ENCODE measurements at places on chromosomes 7 and 10. TPM values are rescaled to one million over a fixed set of nuclear protein-coding genes. Genes with fewer than 3 reads are reported as not detected.

UBE2D4 gene
- polyA plus RNA-seq, result 33.1 TPM

- DNase-seq, result no peak
Observed at GRCh38 chr10:47320812-47321211, 1.4 kb upstream of the GDF2 start.

DNA sequence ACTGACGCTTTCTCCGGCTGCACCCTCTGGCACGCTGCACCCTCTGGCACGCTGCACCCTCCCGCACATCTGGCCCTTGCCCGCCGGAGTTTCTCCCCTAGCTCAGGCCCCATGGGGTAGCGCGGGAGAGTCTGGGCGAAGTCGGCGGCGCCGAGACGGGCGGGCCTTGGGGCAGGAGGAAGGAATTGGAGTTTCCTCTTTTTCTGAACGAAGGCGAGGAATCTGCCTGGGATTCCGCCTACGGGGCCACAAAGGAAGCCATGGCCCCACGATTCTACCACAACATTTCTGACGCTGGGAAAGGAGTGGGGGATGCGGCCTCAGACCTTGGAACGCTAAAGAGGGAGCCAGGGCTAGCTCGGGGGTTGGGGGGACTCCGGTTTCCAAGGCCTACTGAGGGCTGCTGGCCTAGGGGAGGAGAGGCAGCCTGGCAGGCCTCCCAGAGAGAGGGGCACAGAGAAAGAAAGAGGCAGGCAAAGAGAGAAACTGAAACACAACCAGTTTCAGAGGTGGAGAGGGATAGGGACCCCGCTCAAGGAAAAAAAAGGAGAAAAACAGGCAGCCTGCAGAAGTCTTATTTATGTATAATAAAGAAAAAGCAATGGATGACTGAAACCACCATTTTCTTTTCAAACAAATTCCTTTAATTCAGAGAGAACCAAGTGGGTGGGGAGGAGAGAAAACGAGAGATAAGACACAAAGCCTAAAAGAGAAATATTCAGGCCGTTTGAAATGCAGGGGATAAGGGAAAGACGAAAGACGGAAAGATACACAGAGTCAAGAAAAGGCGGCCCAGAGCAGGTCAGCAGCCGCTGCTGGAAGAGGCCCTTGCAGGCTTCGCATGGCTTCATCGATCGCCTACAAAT is 4.3 kb downstream of the TLX1 start:
- no peak for DNase-seq

DNA sequence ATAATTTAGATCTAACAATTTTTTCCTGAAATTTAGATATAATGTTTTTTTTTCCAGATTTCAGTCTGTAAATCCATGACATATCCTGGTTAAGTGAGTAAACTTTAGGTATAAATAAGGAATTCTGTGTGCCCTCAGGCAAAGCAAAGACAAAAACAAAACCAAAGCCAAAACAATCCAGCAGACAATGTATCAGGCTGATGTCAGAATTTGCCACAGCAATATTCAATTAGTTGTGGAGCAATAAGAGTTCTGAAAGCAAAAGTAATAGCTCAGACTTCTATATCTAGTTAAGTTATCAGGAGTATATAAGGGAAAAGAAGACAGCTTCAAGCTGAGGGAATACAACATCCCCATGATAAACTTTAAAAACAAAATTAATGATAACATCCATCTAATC is 82.0 kb downstream of the MKX start:
- no peak for DNase-seq

DNA sequence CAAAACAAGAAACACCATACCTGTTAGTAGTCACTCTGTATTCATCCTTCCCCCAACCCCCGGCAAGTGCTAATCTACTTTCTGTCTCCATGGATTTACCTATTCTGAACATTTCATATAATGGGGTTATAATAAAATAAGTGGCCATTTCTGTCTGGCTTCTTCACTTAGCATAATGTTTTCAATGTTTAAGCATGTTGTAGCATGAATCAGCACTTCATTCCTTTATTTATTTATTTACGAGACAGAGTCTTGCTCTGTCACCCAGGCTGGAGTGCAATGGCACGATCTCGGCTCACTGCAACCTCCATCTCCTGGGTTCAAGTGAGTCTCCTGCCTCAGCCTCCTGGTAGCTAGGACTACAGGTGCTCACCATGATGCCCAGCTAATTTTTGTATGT is 69.2 kb downstream of the HIP1 start:
- no peak for DNase-seq

GRCh38 chr10:99435986-99436638 is 5.7 kb upstream of the GOT1 start:
- no peak for DNase-seq

ARHGEF5 gene
- polyA plus RNA-seq, result 1.7 TPM

DNA sequence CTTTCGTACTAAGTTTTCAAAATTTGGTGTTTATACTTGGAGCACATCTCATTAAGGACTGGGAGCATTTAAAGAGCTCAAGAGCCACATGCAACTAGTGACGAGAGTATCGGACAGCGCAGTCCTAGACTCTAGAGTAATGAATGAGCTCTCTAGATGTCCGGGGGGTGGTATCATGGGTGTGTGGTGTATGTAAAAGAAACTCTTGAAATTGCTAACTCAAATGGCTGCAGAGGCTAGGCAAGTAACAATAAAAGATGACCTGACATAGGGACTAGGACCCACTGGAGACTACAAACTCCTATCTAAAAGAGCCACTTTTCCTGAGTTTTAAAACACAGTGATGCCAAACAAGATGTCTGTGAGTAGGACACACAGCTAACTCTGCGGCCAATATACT is 14.0 kb downstream of the MYOZ1 start:
- no peak for DNase-seq

ACADSB gene
- 79.4 TPM for polyA plus RNA-seq

DNA sequence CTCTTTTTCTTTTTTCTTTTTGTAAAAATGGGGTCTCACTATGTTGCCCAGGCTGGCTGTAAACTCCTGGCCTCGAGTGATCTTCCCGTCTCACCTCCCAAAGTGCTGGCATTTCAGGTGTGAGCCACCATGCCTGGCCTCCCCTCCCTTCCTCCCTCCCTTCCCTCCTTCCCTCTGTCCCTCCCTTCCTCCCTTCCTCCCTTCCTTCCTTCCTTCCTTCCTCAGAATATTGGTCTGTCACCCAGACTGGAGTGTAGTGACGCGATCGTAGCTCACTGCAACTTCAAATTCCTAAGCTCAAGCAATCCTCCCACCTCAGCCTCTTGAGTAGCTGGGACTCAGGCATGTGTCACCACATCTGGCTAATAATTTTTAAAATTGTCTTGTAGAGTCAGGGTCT is 8.4 kb downstream of the AGAP3 start:
- no peak for DNase-seq

CNTNAP2 gene
- 0.40 TPM for polyA plus RNA-seq

DNA sequence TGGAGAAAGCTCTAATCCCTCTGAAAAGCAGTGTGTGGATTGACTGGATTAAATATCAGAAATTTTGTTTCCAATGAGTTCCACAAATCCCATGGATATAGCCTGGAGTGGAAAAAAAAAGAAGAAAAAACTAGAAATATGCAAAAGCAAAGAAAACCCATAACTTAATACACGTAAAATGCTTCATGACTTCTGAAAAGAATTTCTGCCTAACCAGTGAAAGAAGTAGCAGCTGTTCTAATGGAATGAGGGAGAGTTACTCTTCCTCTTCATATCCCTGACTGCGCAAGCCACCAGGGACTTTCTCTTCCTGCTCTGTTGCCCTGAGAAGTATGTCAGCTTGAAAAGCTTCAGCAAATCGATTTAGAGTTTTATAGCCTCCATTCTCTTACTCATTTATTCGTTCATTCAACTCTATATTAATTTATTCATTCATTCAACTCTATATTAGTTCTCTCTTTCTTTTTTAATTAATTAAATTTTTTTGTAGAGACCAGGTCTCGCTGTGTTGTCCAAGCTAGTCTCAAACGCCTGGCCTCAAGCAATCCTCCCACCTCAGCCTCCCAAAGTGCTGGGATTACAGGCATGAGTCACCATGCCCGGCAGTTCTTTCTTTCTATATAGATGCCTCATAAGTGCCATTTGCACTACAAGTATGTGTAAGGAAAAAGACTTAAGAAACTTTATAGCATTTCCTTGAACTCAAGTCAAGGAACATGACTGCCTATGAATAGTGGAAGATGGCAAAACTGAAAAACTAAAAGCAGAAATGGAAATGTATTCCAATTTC is 447.3 kb upstream of the NRP1 start:
- no peak for DNase-seq

RNF133 gene
- 0.13 TPM for polyA plus RNA-seq

GRCh38 chr10:123637326-123637880 is 28.8 kb upstream of the GPR26 start:
- no peak for DNase-seq

ADRB1 gene
- 0.24 TPM for polyA plus RNA-seq

DNA sequence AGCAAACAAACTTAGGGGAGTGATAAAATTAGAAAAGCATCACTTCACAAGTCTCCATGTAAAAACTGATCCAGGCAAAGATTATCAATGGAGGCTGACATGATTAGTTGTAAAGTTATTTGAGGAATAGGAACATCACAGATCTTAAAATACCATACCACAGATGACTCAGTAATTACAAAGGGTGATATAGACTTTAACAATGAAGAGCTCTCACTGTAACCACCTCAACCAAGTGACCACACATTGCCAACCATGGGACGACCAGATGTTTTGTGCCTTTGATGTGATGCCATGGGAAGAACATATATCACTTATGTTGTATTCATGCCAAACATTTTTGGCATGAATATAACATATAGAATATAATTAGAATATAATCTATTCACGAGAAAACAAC is 11.7 kb downstream of the AASS start:
- no peak for DNase-seq

- no peak for DNase-seq
Observed at GRCh38 chr7:22601812-22602565, 102.0 kb upstream of the STEAP1B start.

OPALIN gene
- not detected for polyA plus RNA-seq

ZPBP gene
- polyA plus RNA-seq, result not detected

DNA sequence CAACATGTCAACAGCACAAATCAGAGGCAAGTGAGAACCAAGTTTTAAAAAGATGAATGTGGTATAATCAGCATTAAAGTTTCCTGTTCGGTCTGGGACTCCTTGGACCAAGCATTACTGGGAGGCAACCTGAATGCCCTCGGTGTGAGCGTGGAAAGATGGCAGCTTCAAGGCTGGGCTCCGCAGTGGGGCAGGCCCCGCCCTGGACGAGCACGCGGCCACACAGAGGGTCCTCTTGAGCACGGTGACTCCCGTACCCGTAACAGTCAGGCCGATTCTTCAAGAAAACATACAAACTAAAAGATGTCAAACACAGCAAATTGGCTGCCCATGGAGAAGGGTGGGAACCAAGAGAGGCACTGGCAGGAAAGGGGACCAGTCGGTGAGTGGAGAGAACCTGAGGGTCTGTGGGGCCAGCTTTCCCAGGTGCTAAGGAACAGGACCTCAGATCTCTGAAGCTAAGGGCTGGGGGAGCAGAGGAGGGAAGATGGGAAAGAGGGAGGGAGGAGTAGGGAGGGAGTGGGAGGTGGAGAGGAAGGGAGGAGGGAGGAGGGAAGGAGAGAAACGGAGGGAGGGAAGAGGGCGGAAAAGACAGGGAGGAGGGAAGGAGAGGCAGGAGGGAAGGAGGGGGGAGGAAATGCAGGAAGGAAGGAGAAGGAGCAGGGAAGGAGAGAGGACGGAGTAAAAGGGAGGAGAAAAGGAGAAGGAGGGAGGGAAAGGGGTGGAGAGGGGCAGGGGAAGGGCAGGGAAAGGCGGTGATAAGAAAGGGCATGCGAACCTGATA is 71.2 kb upstream of the FAM20C start:
- DNase-seq, result no peak

- DNase-seq, result no peak
Observed at GRCh38 chr7:20513341-20513740, 102.1 kb upstream of the ABCB5 start.

DNA sequence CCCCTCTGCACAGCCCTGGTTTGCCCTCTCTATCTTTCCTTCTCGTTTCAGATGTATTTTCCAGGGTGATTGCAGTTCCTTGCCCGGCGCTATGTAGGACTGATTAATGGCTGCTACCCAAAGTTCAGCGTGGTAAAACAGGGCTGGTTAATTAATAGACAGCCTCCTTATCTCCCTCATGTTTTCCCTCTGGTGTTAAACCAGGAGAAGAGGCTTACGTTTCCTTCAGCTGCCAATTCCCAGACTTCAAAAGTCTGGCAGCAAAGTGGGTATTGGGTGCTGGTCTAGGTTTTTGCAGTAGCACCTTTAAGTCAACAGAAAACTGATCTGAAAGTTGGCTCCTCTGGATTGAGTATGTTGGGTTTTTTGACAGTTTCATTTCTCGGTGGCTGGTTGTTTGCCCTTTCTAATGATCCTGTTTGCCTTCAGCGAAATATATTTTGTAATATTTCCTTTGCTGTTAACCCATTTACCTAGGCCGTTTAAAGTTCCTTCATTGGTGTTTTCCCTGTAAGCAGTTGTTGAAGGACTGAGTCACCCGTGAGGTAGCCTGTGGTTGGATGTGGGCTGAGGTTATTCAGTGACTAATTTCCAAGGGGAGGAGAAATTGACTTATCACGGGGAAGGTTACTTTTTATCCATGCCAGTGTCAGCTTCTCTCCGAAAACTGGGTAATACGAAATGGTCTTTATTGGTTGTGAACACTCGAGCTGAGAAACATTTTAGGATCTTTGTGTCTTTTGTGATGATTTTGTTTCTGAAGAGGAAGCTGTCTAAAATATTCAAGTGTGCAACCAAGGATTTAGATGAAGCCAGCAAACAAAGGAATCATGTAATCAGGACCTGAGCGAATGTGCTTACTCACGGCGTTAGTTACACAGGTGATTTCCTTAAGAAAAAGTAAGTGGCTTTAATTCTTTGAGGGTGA is 257.2 kb downstream of the KIAA1217 start:
- DNase-seq, result peak; percentile 79

DNA sequence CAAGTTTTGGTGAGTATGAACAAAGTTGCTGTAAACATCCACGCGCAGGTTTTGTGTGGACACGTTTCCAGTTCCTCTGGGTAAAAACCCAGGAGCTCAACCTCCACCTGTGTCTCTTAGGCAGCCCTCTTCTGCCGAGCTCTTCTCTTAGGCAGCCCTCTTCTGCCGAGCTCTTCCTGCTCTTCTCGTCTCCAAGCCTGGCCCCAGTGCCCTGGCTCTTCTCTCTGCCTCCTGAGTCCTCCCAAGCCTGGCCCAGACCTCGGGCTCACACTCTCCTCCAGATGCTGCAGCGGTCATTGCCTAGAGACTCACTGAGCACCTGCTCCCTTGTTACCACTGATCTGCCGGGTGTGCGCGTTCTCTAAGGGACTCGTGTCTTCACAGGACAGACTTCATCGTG is 38.7 kb upstream of the BNIP3 start:
- no peak for DNase-seq

GRCh38 chr10:114286921-114287320 is 47.9 kb downstream of the VWA2 start:
- no peak for DNase-seq
